Stimulated activated CD8-positive, alpha-beta memory T cell treated with anti-CD3 and anti-CD28 coated beads, Interleukin-7, amount 100 ng/mL, for 1 hour (primary cell): ENCODE measurements at places on chromosomes 16 and 17.

DNA sequence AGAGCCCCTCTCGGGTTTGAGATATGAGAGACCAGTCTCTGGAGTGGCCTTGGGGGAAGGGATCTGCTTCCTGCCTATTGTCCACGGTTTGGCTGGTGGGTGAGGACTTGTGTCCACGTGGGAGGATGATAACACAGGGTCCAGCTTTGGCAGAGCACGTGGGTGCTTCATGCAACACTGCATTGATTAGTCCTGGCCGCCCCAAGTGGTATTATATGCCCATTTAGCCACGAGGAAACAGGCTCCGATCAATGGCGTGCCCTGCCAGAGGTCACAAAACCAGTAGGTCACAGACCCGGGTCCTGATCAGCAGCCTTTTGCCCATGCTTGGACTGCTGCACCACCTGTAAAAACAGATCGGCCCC, 141.6 kb downstream of the RGS9 start:
- no peak for DNase-seq

DNA sequence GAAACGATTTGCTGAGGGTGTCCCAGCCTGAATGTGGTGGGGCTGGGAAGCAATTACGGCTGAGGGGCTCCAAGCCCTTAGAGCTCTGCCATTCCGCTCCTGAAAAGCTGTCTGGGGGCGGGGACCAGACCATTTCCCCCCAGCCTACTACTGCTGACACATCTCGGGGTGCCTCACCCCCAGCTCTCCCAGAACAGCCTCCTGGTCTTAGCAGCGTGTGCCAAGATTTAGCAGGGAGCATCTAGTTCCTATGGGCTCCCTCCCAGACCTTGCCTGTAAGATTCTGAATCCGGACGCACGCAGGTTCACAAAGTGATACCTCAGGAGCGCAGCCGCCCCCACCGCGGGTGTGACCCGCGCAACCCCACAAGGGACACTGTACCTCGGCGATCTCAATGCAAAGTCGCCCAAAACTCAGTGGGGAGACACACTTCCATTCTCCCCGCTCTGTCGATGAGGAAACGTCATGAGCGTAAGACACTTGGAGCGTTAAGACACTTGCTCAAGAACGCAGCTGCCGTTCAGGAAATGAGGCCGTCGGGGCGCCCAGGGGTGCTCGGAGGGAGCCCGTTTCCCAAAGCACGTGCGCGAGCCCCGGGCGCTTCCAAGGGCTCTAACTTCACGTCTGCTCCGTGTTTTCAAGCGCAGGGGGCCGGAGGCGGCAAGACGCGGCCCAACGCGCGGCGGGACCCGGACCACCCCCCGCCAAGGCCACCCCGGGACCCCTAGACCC, 629 bp downstream of the GEMIN4 start:
- DNase-seq = no peak

GRCh38 chr16:69424935-69425784, 741 bp downstream of the CYB5B start:
- DNase-seq = no peak

DNA sequence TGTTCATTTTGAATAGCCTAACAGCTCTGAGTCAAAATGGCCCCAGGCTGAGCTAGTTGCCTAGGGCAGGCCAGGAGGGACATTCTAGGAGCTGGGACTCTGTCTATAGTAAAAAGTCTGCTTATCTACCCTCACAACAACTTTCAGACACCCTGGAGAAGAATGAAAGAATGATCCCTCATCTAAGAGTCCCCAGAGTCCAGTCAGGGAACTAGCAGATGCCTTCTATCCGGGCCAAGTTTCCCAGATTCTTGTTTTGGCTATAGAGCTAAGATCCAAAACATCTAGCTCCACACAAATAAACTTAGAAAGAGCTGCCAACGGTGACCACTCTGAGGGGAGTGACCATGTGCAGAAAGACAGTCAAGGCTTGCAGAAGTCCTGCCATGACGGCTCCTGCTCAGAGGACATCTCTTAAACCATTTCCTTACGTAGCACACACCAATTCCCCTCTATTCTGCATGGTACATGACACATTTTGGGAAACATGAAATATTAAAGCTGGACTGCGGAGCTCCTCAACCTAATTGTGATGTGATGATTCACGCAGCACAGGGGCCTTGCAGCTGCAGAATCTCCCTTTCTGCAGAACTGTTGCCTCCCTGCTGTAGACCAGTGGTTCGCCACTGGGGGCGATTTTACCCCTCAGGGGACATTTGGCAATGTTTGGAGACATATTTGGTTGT, 24.2 kb downstream of the FAM20A start:
- no peak for DNase-seq

GRCh38 chr17:36824678-36825101, 112.6 kb upstream of the LHX1 start:
- DNase-seq = no peak

- DNase-seq = no peak
Measured at GRCh38 chr16:72415379-72415778, 243.4 kb upstream of the PMFBP1 start.

DNA sequence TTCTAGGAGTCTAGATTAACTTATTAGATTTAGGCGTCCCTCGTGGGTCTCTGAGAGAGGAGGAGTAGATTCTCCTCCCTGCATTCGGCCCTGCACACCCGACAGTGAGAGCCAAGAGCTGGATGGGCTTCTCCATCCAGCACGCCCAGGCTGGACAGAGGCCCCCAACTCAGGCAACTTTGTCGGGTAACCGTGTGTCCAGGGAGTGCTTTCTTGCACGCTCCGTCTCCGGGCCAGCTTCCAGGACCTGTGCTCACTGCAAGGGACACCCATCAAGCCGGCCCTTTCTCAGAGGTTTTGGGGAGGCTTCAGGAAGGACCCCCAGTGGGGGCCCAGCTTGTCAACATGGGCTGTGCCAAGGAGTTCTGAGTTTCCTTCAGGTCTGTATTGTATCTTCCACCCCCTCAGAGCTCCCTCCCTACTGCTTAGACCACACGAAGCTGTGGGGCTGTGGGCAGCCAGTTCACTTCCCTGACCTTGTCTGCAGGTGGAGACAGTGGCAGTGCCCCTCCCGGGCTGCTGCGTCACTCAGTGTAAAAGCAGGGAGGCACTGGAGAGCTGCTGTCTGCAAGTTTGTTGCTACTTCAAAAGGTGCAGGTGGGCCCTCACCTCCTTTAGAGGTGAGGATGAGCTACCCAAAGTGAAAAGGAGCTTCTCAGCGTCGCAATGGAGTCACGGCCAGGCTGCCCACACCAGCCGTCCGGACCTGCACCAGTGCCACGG, 24.0 kb upstream of the C16orf78 start:
- no peak for DNase-seq
